ENCODE measurements at places on chromosomes 2 and 18. TPM values are rescaled to one million over a fixed set of nuclear protein-coding genes. Genes with fewer than 3 reads are reported as not detected.

- H3K4me3 ChIP-seq: no peak overlapping the region
- peaks cover 4% of the 10 kb centered on the region for H3K4me1 ChIP-seq
- no peak for DNase-seq
- H3K27ac ChIP-seq: no peak overlapping the region
Measured at GRCh38 chr18:79874553-79875530, 76.6 kb downstream of the SLC66A2 start.

- no peaks in the 10 kb centered on the region for H3K4me1 ChIP-seq
- no peak overlapping the region for H3K27ac ChIP-seq
- no peak overlapping the region for H3K4me3 ChIP-seq
- H3K36me3 ChIP-seq: no peaks in the 10 kb centered on the region
- DNase-seq: no peak
Measured at GRCh38 chr18:68665628-68666027, 49.3 kb downstream of the TMX3 start.

GRCh38 chr2:227370092-227370491 is 9.0 kb downstream of the TM4SF20 start:
- H3K36me3 ChIP-seq: no peaks in the 10 kb centered on the region
- DNase-seq: no peak
- H3K27me3 ChIP-seq: no peaks in the 10 kb centered on the region
- no peaks in the 10 kb centered on the region for H3K4me1 ChIP-seq
- no peak overlapping the region for H3K4me3 ChIP-seq

GRCh38 chr18:51342815-51343214 is 145.3 kb upstream of the MEX3C start:
- no peak overlapping the region for H3K27ac ChIP-seq
- no peak for DNase-seq
- no peaks in the 10 kb centered on the region for H3K4me1 ChIP-seq
- no peaks in the 10 kb centered on the region for H3K27me3 ChIP-seq

GRCh38 chr2:54741250-54741649 is 17.8 kb downstream of the EML6 start:
- H3K4me1 ChIP-seq: no peaks in the 10 kb centered on the region
- H3K36me3 ChIP-seq: no peaks in the 10 kb centered on the region
- H3K4me3 ChIP-seq: no peak overlapping the region
- no peak overlapping the region for H3K27ac ChIP-seq
- no peaks in the 10 kb centered on the region for H3K27me3 ChIP-seq
- DNase-seq: no peak

GRCh38 chr2:169676850-169677249 is 17.4 kb downstream of the CFAP210 start:
- no peaks in the 10 kb centered on the region for H3K36me3 ChIP-seq
- H3K27ac ChIP-seq: no peak overlapping the region
- H3K4me1 ChIP-seq: no peaks in the 10 kb centered on the region
- H3K4me3 ChIP-seq: no peak overlapping the region
- DNase-seq: no peak

The LGALSL gene
- total RNA-seq: 16.7 TPM

The POTEJ gene
- total RNA-seq: not detected

The CCDC141 gene
- total RNA-seq: 11.7 TPM
